Endothelial cell of umbilical vein (primary cell): ENCODE measurements at places on chromosomes 3 and 15. TPM values are rescaled to one million over a fixed set of nuclear protein-coding genes. Genes with fewer than 3 reads are reported as not detected.

DNA sequence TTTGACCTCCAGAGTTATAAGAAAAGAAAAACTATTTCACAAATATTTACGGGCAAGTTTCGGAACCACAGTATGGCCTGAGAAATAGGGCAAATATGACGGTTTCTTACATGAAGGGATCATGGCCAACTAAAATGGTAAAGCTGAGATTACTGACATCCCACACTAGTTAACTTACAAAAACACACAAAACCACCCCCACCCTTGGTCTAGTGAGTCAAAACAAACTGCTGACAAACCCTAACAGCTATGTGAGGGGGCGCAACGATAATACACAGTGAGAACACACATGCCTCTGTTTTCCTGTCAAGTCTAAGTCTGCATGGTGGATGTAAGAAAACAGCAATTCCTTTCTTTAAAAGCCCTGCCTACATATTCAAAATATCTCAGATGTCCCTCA lies 32.3 kb downstream of the CBLB start:
- DNase-seq: no peak

- no peak for DNase-seq
These were observed 573 bp upstream of the DIS3L start for GRCh38 chr15:66292571-66293418.

DNA sequence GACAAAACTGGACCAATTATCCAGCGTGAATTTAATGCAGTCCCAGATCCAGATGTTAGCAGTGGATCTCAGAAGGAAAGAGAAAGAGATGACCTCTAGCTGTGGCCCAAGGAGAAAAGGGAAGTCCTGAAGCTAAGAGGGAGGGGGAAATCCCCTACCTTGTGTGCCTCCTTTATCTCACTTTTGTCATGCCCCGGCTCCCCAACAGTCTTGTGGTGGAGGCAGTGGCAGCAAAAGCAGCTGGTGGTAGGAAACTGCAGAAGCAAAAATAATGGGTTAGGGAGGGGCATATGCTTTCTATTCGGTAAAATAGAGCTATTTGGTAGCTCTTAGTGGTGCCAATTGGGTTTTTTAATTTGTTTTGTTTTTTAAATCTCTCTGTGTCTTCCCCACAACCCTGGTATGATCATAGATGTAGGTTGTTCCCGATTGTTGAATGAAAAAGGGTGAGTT lies 56.5 kb downstream of the MCTP2 start:
- no peak for DNase-seq

- no peak for DNase-seq
These were observed 630.9 kb upstream of the TBL1XR1 start for GRCh38 chr3:177828208-177828565.

KNG1 gene
- polyA plus RNA-seq: not detected in 2 replicates

DNA sequence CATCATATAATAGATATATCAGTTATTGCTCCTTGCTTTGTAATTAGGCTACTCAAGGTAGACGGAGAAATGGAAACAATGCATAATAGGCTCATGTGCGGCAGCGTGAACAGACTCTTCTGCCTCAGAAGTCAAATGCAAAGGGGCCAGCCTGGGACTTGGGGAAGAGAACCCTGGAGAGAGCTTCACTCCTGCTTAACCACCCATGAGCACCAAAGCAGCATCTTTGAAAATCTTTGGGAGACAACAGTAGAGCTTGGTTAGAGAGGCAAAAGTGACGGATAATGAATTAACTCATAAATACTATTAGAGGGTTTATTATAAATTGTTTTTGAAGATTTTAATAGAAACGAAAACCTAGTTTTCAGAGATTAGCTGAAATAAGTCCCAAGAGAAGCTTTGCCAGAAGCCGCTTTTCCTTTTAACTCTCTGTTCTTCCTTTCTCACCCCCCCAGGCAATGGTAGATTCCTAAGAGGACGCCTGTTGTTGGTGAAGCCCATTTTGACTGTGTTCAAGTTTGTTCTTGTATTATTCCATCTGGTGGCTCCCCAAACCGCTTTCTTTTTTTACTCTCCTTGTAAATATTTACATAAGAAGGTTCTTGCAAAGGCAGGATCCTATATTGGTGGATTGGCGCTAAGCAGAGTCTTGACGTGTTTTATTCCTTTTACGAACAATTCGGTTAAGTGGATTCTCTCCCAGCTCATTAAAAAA lies 196.0 kb upstream of the TPRG1 start:
- no peak for DNase-seq

DNA sequence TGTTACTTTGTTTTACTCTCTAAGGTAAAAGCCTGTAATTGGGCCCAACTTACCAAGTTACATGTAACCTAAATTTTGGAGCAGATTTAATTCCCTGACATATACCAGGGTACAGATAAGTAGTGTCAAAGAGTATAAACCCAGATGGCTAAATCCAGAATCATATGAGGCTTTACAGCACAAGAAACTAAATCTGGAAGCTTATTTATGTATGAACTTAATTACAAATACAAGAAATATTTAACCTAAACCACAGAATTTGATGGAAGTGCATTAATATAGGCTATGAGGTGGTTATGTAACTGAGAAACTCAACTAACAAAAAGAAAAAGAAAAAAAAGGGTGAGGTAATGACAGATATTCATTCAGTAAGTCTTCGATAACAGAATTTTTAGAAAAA lies 930.2 kb upstream of the ALCAM start:
- no peak for DNase-seq

GRCh38 chr3:148723631-148724030 lies 25.9 kb downstream of the AGTR1 start:
- DNase-seq: no peak

DNA sequence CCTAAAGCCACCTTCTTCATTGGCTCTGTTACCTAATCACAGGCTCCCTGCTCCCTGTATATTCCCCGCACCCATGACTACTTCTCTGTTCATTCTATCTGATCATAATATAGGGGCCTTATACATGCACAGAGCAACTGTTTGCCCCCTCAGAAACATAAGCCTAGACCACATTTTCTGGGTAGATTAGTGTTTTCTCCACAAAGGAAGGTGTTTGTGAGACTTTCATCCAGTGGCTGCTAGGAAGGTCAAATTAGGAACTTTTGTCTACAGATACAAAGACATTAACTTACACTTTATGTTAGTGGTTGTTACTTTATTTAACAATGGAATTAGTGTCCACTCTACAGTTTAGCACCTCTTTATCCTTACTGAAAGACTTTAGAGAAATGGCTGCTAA lies 174.9 kb downstream of the GHSR start:
- no peak for DNase-seq

DNA sequence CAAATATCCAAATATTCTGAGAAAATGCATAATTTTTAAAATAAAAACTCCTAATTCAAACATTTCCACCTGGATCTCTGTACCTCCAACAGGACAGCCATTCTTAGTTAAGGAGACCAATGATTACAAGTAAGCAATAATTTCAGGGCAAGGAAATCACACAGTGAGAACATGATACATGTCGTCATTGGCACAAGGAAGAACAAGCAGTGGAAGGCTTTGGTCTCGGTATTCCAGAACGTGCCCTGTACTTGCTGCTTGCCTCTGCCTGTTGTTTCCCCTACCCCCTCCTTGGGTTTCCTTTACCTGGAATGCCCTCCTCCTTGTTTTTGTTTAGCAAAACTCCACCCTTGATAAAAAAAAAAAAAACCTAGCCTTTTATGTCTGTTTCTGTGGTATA lies 72.8 kb downstream of the PPM1L start:
- DNase-seq: no peak
